ENCODE measurements at places on chromosomes 7 and 10.

GRCh38 chr10:20115894-20116293 lies 299.7 kb downstream of the PLXDC2 start:
- DNase-seq, result no peak

DNA sequence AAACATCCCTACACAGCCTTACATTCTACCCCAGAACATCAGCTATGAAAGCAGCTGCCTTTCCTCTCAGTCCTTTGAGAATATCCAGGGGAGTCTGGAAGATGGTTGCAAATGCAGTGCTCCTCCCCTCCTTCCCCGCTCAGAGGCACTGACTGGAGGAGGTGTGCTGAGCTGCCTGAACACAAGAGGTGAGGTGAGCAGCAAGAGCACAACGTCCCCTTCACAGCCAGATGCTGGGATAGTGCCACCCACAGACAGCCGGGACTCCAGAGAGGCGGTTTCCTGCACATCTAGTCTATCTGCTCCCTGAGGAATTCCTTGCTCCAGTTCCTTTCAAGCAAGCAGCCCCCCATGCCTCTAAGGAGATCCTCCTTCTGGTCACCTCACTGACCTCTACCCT lies 74.2 kb downstream of the EZH2 start:
- DNase-seq, result no peak

DNA sequence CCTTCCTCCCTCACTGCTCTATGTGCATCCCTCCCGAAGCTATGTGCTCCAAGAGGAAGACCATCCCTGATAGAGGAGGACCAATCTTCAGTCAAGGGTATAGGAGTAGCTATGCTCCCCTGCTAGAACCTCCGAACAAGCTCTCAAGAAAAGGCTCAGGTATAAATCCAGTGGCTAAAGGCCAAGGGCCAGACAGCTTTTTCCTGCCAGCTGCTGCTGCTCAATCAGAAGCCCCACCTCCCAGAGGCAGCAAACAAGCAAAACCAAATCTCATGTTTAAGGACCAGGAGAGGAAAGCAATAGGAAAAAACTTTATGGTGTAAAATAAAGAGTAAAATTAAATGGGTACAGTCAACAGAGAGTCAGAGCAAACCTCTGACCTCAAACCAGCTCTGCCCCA lies 187.2 kb downstream of the FGFR2 start:
- DNase-seq, result no peak

DNA sequence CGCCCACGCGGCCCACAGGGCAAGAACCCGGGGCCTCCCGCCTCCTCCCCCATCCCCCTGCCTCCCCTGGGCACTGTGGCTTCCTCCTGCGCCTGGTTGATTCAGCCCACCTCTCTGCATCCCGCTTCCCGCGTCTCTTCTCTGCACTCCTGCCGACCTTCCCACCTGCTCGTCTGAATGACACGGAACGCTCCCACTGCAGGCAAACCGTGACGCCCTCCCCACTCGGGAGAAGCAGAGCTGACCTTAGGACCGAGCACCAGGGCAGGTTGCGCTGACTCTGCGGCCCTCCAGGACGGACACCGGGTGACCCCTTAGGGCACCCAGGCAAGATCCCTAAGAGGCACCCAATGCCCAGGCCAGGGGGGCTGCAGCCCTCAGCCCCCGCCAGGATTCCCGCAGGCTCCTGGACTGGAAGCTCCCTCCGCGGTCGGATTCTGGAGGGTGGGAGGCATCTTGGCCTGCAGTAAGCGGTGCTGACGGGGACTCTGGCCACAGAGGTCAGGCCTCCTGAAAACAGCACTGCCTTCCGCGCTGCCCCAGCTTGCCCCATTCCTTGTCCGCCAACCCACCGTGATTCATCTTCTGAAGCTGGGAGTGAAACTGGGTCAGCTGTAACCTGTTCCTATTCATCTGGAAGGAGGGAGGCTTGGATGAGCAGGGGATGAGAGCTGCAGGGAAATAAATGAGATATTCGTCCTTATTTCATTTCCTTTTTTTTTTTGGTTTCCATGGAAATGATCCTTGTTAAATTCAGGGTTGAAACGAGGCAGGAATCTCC lies 990 bp downstream of the CALML3 start:
- no peak for DNase-seq

DNA sequence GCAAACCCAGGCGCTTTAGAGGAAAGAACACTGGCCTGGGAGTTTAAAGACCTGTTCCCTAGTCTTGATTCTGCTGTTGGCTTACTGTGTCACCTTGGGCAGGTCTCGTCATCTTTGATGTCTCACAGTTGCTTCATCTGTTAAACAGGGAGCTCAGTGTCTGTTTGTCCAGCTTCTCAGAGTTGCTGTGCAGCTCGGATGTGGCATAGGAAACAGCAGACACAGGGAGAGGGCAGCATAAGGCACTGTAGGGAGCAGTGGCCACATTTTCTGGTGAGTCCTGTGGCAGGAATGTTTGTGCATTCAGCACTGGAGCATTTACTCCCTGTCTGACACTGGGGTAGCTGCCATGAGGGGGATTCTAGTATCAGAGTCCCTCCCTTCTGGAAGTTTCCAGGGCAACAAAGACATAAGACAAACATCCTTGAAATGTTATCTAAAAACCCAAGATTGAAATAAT lies 2.0 kb downstream of the REPIN1 start:
- DNase-seq, result no peak

- DNase-seq, result no peak
These were observed 91.6 kb upstream of the IKZF1 start for GRCh38 chr7:50212666-50213621.

- DNase-seq, result no peak
These were observed 151.4 kb downstream of the TMEM168 start for GRCh38 chr7:112638675-112639400.

GRCh38 chr7:69800495-69800894 lies 202.2 kb downstream of the AUTS2 start:
- no peak for DNase-seq

- no peak for DNase-seq
These were observed 70.0 kb upstream of the INPP5A start for GRCh38 chr10:132467464-132468149.

DNA sequence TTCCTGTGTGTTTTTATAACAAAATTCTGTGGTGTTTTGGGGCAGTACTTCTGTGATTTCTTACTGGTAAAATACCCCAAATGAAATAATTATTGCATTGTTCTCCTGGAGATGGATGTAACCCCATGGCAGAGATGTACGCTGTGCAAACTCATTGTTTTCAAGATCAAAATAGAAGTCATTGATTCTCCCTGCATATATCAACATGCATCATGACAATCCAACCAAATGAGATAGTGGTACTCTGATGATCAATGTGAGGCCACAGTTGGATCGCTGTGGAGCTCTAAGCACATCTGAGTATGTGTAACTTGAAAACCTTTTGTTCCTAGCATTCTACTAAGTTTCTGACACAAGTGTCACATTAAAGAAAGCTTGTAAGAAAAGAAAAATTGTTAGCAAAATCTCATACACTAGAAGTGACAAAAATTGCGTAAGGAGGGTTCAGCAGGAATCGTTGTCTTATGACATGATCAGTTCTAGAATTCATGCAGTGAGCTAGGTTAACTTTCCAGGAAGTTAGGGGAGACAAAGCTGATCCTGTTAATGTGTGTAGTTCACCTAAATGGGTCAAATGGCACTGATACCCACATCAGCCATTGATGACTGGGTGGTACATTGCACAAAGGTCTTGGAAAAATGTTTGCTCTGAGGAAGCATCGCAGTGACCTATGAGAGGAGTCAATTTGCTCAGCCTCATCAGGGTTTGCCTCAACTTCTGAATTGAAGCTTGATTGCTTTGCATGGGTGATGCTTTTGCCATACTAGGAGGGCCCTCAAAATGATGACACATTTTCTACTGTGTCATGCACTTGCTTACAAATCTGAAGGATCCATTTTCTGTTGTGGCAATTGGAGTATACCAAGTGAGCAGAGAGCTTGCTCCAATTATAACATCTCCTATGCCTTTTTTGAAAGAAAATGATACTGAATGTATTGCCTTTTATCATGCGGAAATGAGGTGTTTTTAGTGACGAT lies 145.1 kb downstream of the PLXDC2 start:
- DNase-seq, result no peak

DNA sequence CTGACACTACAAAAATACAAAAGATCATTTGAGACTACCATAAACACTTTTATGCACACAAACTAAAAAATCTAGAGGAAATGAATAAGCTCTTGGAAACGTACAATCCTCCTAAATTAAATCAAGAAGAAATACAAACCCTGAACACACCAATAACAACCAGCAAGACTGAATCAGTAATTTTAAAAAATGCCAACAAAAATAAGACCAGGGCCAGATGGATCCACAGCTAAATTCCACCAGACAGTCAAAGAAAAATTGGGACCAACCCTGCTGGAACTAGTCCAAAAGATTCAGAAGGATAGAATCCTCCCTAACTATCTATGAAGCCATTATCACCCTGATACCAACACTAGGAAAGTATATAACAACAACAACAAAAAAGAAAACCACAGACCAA lies 277.4 kb downstream of the AGMO start:
- DNase-seq, result no peak

- no peak for DNase-seq
These were observed 18.9 kb upstream of the SEMA3D start for GRCh38 chr7:85205754-85206153.

DNA sequence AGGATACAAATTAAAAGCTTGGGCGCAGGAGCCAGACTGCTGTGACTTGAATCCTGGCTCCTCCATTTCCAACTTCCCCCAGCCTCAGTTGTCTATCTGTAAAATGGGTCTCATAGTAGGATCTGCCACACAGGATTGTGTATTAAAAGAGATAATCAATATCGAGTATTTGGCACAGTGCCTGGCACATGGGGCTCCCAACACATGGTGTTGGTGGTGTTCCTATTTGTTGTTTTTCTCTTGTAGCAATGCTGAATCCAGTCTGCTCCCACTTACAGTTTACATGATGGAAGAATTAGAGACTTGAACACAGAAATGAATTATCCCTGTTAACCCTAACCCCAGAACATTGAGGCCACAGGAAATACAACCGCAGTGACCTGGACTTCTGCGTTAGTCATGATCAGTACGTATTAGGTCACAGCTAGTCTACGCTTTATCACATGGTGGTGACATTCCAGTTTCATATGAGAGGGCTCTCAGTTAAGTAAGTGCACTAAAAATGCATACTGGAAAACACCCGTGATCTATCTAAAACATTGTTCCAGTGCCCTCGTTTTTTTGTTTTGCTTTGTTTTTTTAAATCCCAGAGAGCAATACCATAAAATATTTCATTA lies 169.5 kb upstream of the KLF14 start:
- DNase-seq, result no peak

GRCh38 chr7:92835851-92836488 lies 403 bp downstream of the CDK6 start:
- peak; percentile 55 for DNase-seq

GRCh38 chr7:77329466-77330168 lies 86.5 kb downstream of the GSAP start:
- DNase-seq, result no peak

DNA sequence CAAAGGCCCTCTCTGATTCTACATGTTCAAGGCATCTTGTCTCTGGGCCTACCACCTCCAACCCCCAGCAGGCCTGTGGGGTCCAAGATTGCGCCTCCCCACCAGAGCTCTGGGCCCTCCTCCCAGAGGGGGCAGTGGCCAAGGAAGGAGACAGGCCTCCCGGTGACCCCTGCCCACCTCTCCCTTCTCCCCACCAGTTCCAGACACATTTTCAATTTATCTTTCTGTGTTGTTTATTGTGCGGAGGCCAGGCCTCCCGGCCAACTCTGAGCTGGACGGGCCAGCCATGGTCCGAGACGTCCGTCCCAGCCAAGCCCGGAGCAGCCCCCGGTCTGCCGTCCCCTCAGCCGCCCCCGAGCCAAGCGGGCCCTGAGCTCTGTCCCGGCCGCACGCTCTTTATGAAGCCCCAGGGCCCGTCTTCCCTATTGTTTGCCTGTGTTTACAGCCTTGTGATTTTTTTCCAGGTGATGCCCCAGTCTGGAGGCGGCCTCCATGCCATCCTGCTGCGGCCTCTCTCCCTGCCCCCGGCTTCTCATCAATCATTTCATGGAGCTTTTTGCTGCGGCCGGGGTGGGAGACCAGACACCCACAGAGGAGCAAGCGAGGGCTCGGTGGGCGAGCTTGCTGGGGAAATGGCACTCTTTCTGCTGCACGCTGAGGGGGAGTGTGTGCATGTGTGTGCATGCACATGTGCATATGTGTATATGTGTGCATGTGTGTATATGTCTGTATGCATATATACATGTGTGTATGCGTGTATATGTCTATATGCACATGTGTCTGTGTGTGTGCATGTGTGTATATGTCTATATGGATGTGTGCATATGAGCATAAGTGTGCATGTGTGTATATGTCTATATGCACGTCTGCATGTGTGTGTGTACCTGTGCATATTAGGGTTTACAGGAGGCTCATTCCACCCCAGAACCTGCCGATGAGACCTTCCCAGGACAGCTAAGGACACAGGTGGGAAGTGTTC lies 52.7 kb upstream of the ELN start:
- DNase-seq, result no peak

DNA sequence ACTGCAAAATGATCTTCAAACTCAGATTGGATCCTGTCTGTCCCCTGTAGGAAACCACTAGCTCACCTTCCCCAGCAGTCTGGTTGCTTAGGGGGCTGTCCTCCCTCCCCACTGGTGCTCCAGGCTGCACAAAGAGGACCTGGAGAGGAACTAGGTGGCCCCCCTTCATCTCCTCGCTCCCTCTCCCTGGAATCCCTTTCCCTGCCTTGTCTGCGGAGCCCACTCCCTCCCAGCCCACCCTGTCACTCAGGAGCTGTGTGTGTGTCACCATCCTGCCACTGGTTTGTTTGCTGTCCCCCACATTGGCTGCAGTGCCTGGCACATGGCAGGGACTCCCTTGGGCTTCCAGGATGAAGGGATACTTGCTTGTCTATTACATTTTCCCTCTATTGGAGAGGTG lies 35.5 kb upstream of the ZMIZ2 start:
- no peak for DNase-seq

DNA sequence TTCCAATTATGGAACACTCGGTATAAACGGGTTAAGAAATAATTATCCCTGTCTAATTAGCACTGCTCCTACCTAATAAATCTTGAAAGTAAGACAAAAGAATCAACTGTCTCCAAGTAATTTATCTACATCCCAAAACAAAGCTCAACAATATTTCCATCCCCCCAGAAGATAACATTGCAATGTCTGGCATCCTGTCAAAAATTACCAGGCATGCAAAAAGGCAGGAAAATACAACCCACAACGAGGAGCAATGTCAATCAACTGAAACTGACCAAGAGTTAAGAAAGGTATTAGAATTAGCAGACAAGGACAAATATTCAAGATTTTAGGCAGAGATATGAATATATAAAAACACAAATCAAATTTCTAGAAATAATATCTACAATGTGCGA lies 84.5 kb upstream of the SVIL start:
- no peak for DNase-seq

- no peak for DNase-seq
These were observed 115.8 kb upstream of the ITGB1 start for GRCh38 chr10:33073641-33074415.

DNA sequence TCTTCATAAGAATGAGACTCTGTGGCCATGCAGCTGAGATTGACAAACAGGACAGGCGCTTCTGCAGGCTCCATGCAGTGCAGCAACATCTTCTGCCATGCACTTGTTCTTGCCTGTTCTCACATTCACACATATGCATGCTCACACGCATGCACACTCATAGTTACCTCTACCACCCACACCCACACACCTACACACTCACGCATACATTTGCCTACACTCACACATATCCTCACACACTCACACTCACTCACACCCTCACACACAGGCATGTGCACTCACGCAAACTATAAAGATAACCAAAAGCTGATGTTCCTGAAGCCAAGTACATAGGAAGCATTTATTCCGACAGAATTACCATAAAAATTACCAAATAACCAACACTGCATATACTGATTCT lies 15.7 kb downstream of the GLI3 start:
- DNase-seq, result no peak
